ENCODE measurements at places on chromosomes 5 and 9.

GRCh38 chr5:146409054-146409671 is 38.0 kb upstream of the TCERG1 start:
- DNase-seq = no peak

GRCh38 chr9:128995791-128996190 is 32.3 kb downstream of the SH3GLB2 start:
- DNase-seq = no peak

GRCh38 chr5:87732875-87733768 is 320.4 kb upstream of the CCNH start:
- DNase-seq = no peak

GRCh38 chr5:53017383-53017782 is 28.2 kb downstream of the ITGA2 start:
- no peak for DNase-seq

DNA sequence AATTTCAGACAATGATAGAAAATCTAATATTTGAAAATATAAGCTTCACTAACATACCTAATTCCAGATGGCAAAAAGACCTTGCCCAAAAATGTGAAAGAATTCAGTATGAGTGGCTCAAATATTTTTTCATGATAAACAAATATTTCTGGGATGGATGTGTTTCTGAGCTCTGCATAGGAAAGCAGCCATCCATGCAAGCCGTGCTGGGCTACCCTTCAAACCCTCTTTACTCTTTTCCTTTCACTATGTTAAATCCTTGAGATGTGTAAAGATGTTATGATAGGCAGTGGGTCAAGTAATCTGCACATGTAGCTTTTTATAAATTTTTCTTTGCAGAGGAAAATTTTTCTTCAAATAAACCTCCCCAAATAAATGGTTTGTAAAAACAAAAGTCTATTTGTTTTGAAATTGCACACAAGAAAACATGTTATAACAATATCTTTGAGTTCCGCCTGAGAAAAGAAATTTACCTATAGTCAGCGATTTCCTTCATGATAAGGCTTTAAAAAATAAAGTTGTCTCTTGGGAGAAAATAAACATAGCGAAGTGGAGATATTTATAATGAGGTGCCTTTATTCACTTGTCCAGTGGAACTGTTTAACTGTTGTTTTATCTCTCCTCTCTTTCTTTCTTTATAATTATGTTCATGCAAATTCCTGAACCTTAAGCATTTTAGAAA is 154.3 kb upstream of the PITX1 start:
- DNase-seq = no peak

Data from psoas muscle (tissue), 8 donors.